ENCODE measurements at places on chromosomes 3 and 15. TPM values are rescaled to one million over a fixed set of nuclear protein-coding genes. Genes with fewer than 3 reads are reported as not detected.

DNA sequence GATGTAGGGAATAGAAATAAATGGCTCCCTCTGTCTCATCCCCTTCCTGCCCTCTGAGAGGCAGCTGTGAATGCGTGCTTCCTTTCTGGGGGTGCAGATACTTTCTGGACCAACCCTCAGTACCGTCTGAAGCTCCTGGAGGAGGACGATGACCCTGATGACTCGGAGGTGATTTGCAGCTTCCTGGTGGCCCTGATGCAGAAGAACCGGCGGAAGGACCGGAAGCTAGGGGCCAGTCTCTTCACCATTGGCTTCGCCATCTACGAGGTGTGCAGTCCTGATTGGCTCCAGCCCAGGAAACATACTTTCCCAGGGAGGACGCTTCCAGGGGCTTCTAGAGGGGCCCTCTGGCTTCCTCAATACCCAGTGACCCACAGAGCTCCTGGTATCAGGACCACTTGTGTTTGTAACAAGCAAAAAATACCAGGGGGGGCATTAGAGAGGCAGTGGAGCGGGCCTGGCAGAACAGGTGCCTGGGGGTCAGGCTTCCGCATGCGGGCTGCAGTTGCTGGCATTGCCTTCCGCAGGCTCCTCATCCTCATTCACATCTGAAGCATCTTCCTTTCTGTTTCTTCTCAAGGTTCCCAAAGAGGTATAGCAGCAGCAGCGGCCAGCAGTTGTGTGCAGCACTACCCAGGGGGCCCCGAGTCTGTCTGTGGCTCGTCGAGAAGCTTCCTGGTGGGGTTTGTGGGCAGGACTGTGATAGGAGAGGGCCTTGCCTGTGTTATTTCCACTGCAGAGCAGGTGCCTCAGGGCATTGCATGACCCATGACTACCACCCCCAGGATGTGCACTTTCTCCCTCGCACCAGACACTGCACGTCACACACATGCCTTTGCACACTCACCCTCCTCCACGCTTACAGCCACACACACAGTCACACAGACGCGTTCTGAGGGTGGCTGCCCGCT lies 42.5 kb downstream of the CAPN3 start:
- DNase-seq, result no peak

Gene MCF2L2
- 3.6 TPM for total RNA-seq

DNA sequence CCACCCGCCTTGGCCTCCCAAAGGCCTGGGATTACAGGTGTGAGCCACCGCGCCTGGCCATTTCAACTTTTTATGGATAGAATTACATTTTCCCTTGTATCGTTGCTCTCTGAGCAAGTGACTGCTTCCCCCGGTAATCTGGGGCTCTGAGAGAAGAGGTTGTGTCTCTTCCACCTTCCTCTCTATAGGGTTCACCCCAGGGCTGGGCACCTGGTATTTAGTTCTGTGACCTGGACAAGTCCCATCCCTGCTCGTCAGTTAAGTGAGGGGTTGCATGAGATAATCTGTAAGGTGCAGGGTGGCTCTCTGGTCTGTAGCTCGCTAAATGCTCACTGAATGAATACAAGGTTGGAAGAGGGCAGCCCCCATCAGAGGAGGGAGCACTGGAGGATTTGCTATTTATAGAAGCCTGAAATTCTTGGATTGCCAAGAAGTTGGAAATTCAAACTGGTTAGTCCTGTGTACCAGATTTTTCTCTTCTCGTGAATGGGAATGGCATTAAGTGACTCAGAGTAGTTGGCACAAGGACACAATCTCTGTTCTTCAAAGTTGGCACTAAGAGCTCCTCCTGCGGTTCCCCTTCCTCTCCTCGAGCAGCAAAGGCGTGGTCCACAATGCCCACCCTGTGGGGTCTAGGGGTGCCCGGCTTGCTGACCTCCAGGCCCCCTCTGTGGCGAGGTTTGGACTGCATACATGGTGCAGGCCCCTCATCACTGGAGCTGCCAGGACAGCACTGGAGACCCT lies 68.1 kb upstream of the DLG1 start:
- no peak for DNase-seq

Gene PPM1L
- total RNA-seq, result 5.4 TPM

Gene CYP19A1
- not detected for total RNA-seq

DNA sequence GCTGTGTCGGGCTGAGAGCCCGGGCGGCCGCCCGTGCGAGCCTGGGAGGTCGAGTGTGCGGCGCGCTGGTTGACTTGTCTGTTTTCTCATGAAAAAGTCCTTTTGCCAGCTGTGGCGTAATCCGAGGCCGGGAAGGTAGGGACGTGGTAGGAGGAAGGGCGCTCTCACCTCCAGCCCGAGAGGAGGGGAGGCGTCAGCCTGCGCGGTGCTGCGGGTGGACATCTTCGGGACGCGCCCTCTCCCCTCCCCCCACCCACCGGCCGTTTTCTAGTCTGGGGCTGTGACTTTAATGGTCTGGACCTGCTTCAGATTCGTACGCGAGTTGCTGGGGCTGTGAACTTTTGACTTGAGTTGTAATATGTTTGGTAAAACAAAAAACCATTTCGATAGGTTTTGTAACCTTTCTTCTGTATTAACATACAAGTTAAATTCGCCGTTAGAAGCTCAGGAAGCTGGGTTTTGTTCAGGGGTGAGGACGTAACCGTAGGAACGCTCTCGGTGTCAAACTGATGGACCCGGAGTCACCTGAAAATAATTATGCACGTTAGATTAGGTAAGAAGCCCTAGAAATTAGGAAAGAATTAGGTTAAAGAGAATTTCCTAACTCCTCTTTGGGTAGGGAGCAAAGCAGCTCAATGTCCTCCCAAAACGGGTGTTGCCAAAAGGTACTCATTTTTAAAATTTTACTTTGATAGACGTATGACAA lies 762 bp downstream of the NCK1 start:
- DNase-seq, result peak; percentile 42

DNA sequence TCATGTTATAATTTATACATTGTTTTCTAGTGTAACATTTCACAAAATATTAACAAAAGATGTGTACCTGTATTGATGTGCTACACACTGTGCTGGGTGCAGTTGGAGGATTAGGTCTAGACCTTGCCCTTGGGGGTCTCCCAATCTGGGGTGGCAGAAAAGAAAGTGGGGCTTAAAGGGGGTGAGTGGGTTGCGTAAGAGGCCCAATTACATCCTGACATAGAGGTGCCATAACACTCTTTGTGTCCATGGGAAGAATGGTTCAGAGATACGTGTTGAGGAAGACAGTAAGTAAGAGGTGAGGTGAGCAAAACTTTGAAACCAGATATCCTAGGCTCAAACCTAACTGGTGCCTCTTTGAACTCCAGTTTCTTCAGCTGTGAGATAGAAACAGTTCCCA lies 31.0 kb downstream of the DLEC1 start:
- no peak for DNase-seq

GRCh38 chr3:39011191-39011736 lies 40.5 kb downstream of the SCN11A start:
- no peak for DNase-seq

Gene CYP8B1
- total RNA-seq, result not detected

Gene ACKR4
- not detected for total RNA-seq

Gene PTPN9
- total RNA-seq, result 37.0 TPM

Gene CCDC54
- not detected for total RNA-seq

Gene ATP6V1A
- total RNA-seq, result 40.7 TPM

GRCh38 chr3:116000311-116000710 lies 377.0 kb downstream of the GAP43 start:
- DNase-seq, result no peak

GRCh38 chr3:71145954-71146353 lies 437.6 kb downstream of the FOXP1 start:
- no peak for DNase-seq

DNA sequence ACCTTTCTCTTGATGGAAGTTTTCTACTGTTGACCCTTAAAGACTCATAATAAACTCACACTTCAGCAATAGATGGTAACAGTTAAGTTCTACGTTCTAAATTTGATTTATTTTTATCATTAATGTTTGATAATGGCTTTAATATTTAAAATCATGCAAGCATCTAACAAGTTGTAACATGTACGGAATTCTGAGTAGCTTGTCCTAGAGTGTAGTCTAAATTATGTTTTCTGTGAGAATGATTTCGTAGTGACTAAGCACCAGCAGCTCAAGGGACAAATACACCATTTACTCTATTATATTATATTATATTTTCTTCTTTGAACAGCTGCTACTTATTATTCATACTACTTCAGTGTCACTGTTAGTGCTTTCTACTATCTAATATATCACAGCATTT lies 345.6 kb downstream of the NLGN1 start:
- no peak for DNase-seq

Gene MASP1
- not detected for total RNA-seq

DNA sequence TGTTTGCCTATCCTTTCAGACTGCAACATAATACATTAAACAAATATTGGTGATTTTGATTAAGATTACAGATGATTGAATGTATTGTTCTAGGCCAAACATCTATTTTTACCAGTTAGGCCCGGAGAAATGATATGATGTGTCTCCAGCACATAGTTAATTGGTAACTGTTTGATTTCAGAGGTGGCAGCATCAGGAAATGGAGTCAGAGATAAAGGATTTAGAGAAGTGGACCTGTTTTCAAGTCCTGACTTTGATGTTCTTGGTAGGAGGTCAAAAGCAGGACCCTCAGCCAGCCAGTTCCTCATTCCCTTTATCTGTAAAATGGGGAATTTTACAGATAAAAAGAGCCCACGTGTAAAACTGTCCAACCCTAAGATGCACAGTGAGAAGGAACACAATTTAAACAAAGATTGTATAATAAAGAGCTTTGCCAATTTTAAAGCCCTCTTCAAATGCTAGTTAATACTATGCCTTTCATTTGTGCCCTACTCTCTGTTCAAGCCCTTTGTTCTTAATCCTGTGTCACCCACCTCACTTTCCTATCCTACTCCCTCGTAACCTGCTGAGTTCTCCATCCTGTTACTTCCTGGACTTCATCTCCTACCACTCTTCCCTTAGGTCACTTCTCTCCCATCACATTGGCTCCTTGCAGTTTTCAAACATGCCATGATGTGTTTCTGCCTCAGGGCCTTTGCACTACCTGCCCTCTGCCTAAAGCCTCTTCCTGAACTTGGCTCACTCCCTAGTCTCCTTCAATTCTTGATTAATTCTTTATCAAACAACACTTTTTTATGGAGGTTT lies 2.5 kb downstream of the TMEM212 start:
- DNase-seq, result no peak

DNA sequence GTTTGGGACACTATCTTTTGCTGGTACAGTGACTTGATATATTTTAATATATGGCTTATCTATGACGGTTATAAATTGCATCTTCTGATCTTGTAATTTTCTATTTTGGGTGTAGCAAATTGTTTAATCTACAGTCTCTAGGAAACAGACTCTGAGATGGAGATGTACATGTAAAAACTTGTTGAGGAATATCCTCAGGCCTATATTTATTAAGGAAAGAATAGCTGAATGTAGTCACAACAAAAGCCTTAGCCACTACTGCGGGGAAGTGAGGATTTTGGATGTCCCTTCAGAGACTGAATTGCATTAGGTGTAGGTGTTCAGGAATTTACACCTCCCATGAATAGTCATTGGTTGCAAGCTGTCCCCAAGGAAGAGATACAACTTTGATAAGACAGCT lies 13.8 kb upstream of the OR5K3 start:
- DNase-seq, result no peak

DNA sequence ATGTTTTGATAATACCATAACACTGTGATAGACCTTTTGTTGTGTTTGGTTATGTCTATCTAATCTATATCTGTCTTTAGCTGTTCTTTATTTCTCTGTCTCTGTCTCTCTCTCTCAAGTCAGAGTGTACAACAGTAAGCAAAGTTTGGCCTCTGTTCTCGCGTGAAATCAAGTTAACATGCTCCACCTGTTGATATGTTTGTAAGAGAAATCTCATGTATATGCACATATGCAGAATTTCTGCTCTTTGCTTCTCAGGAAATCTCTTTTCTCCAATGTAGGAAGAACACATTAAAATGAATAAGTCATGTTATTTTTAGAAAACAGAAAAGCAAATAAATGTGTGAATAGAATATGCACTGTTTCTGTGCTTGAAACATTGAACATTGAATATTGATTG lies 425.5 kb upstream of the SEMA6D start:
- DNase-seq, result no peak

GRCh38 chr15:90623854-90624253 lies 93.3 kb upstream of the BLM start:
- no peak for DNase-seq

Gene ARIH1
- total RNA-seq, result 137 TPM

Gene SNRPA1
- total RNA-seq, result 92.8 TPM

- no peak for DNase-seq
Observed at GRCh38 chr3:105598042-105598796, 231.5 kb downstream of the ALCAM start.

- DNase-seq, result no peak
Observed at GRCh38 chr3:182906036-182906435, 74.3 kb downstream of the DCUN1D1 start.

DNA sequence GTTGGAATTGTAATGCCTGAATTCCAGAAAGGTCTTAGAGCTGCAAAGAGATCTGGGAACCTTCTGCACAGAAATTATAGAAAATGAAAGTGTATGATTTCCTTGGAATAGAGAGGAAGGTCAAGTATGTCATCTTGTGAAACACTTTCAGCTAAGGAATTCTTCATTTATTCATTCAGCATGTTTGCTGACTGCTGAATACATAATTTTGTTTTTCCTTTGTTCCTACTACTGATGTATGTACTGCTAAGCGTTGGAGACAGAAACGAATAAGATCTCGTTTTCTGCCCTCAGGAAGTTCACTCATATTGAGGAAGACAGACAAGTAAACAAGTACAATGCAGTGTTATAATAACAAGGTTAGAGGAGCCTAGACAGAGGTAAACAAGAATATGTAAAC lies 14.3 kb upstream of the IL20RB start:
- no peak for DNase-seq

DNA sequence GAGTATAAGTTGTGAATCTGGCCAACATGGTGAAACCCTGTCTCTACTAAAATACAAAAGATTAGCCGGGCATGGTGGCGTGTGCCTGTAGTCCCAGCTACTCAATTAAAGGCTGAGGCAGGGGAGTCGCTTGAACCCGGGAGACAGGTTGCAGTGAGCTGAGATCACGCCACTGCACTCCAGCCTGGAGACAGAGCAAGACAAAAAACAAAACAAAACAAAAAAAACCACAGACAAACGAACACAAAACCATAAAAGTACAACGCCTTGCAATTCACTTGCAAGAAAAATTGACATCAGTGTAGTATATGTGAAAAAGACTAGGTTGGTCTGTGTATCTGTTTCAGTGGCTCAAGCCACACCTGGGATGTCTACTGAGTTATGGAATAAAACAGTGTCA lies 29.9 kb upstream of the CCDC80 start:
- DNase-seq, result no peak

DNA sequence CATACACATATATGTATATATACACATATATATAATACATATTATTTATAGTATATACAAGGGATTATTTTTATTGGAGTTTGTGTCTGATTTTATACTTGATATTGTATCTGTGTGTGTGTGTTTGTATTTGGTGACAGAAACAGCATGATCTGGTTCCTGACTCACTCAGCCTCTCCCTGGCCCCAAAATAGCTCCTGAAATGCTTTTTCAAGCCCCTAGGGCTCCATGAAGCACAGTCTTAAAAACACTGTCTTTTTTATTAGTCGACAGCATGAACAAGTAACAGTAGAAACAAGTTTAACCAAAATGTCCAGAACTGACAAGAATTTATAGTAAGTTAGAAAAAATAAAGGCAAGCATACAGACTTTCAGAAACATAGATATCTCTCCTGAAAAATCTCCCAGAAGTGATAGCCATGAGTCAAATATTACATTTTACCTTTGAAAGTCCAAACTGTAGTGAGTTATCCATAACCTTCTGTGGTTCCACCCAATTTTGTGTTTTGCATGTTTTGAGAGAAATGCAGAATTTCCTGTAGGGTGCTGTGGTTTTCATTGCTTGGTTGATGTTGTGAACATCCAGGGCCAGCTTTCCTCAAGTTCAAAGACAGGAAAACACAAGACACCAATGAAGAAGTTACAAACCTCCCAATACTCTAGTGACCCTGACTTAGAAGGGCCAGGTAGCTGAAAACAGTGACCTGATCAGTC lies 98.5 kb upstream of the CCDC80 start:
- peak; percentile 10 for DNase-seq

Data from activated CD4-positive, alpha-beta T cell treated with anti-CD3 and anti-CD28 coated beads, Interleukin-2, amount 10 ng/mL, durations not matched to agents 7 days and 5 days (primary cell).